ENCODE measurements at places on chromosomes 5 and 9.
A peak's percentile ranks its signal among the peaks of the same experiment; 100 is the strongest.

GRCh38 chr5:112529525-112529924 lies 110.4 kb upstream of the EPB41L4A start:
- DNase-seq, result no peak

GRCh38 chr5:144644317-144644716 lies 473.6 kb downstream of the KCTD16 start:
- no peak for DNase-seq

DNA sequence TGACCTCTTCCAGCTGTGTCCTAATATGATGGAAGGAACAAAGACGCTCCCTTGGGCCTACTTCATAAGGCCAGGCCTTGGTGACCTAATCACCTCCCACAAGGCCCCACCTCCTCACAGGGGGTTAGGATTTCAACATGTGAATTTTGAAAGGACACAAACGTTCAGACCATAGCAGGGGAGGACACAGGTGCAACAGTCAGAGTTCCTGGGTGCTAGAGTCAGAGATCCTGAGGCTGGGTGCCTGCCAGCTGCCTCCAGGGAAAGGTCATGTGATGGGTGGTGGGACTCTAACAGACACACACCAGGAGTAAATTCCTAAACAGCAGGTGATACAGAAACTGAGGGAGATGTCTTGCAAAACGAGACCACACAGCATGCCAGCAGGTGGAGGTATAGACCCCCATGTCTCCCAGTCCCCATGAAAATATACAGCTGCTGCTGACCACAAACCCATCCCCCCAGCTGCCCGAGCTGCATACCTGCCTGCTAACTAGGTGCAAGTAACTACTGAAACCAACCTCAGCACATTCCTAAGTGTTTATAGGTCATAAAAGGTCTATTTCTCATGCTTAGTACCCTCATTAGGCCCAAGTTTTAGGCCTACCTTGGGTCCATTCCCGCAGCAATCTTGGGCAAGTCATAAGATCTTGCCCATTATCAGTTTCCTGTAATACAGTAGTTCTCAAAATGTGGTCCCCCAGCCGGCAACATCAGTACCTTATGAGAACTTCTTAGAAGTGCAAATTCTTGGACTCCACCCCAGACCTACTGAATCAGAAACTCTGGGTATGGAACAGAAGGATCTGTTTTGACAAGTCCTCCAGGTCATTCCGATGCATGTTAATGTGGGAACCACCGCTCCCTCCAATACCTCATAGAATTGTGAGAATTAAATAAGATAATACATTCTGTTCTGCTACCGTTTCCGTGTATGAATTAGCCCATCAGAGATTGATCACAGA lies 245.3 kb downstream of the ENC1 start:
- DNase-seq, result no peak

- peak; percentile 45 for DNase-seq
Measured at GRCh38 chr5:135034236-135034962, 371 bp upstream of the PITX1 start.

DNA sequence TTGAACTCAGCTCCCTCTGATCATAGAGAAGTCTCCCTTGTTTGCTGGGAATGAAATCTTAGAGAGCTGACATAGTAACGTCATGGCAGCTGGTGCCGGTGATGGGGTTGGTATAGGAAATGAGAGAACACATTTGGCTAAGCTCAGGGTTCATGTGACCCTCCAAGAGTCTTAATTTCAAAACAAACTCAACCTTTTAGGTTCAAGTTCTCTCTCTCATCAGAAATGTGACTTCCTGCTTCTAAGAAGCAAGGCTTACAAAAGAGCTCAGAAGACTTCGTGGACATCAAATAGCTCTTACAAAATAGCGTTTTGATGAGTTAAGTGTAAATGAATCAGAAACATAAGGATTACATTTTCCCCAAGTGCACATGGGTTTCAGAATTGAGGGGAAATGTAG lies 97.3 kb downstream of the PAPPA start:
- peak; percentile 25 for DNase-seq

DNA sequence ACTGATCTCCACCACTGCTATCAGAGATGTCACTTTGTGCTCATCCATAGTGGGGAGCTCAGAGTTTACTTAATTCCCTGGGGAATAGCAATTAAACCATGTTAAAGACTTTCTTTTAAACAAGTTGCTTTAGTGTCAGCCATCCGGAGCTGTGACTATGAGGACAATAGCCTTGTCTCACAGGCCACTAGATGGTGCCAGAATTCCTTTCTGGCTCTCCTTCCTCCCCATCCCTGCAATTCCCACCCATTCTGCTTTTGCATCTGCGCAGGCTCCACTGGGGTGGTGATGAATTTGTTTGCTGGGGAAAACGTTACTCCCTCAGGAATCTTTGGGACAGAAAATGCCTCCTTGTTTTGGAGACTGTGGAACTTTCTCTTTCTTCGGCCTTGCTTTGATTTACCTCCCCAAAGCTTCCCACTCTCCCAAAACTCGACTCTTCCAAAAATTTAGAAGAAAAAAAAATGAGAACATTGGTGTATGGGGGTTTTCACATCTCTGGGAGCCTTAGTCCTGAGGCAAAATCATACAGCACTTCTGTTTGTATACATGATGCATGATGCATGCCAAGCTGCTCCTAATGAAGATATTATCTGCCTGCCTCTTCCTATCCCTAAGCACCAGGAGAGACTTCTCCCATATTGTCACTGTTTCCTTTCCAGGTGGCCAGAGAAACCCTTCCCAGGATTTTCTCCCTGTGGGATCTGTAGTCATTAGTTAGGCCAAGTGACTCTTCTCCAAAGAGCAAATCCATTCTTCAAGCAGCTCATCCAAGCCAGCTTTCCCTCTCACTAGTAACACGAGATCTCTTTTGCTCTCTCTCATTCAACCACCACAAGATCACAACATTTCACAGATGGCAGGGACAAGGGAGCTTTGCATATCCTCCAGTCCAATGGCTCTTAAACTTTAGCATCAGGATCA lies 466.1 kb downstream of the TLR4 start:
- DNase-seq, result peak; percentile 35

DNA sequence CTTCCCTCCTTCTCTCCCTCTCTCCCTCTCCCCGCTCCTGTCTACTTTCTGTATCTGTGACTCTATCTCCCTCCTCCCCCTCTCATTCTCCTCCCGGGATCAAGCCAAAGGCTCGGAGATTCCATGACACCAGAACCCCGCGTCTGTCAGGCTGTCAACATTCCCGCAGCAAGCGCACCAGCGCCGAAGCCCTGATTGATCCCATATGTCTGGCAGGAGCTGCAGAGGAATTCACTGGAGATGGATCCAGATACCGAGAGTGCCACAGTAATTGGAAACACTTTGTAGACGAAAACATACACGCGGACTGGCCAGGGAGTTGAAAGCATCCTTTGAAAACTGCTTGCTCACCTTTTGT lies 300 bp upstream of the SVEP1 start:
- no peak for DNase-seq

- DNase-seq, result no peak
Measured at GRCh38 chr5:73459366-73459765, 10.8 kb upstream of the FOXD1 start.

Data from lung (tissue), 17 donors.